T-helper 17 cell (primary cell): ENCODE measurements at places on chromosomes 7 and 10.

DNA sequence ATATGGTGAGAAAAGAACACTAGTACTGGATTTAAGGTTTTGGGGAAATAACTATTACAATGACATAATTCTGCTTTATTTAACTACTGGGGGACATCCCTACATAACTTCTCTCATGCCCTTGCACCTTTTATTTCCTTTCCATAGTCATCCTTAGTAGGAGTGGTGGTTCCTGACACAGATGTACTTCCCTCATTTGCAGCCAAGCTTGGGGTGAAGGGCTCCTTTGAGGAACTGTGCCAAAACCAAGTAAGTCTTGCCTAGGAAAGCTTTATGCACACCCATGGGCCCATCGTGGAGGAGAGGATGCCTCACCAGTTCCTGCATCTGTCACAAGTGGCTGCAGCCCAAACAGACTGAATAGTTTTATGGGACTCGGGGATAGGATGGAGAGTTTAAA is 20.6 kb downstream of the ZDHHC6 start:
- no peak for DNase-seq

DNA sequence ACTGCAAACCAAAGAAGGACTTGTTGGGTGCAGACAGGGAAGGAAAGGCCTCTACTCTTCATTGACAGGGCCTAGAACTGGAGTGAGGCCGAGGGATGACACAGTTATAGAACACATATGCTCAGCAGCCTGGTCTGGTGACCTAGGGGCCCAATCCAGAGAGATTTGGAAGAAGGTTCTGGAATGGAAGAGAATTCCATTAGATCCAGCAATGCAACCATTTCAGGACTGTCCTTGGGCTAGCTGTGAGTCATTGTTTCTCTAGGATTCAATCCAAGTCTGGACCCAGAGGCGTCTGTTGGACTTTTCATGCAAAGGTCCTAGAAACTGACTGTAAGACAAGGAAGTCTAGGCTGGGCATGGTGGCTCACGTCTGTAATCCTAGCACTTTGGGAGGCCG is 59.2 kb downstream of the WIPF3 start:
- no peak for DNase-seq

DNA sequence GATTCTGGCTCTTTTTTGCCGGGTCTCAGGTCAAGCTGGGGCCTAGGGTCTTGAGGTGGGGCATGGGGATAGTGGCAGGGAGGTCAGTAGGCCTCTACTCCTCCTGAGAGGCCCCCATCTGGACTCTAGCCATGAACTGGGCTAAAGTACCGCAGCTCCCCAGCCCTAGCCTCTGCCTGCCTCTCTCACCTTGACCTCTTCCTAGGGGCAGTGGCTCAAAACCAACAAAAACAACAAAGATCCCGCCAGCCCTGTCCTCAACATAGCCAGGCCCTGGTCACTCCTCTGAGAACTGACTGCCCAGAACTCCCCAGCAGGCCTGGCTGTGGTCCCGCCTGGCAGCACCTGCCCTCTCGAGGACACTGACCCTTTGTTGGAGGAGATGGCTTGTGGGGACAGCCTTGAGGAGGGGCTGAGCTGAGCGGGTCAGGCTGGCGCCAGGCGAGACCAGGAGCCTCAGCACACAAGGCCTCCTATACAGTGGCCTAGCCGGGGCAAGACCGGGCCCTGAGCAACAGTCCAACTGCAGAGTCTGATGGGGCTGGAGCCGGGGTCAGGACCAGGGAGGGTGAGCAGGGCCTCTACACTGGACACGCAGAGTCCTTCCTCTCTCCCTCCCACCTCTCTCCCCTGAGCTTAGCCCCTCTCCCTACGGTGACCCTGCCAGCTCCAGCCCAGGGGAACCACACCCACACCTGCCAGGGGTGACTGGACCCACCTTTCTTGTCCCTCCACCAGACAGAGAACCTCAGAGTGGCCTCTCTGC is 11.6 kb upstream of the PPIF start:
- no peak for DNase-seq

GRCh38 chr7:602341-603141 is 82.9 kb upstream of the PDGFA start:
- DNase-seq: peak; percentile 18

DNA sequence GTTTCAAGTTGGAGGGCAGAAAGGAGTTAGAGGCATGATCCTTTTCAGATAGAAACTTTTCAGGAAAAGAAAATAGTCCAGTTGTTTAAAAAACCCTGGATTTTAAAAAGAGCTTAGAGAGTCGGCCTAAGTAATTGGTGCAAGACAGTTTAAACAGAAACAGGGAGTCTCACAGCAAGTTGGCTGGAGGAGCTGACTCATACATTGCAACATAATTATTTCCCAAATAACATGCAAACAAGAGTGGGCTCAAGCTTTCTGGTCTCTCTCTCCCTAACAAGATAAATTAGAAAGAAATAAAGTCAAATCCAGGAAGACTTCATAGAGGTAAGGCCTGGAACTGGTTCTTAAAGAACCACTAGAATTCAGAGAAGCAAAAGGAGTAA is 100.3 kb upstream of the AGBL3 start:
- DNase-seq: no peak

- no peak for DNase-seq
Measured at GRCh38 chr7:102024769-102025391, 207.5 kb downstream of the CUX1 start.

GRCh38 chr10:104150139-104150538 is 28.2 kb downstream of the SFR1 start:
- DNase-seq: no peak

DNA sequence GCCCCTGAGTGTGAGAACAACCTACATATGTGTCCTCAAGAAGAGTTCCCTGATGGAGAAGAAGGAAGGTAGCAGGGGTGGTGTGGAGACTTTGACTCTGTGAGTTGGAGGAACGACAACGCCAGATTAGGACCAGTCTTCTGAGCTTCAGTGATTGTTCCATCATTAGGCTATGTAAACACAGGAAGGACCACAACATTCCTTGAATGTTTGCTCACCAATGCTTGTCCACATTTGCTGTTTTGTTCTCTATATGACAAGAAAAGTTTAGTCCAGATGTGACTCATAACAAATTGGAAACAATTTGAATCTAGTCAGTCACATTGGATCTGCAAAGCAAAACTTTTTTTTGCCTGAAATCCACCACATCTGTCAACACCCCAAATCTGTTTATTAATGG is 62.7 kb downstream of the ENTPD1 start:
- DNase-seq: no peak

DNA sequence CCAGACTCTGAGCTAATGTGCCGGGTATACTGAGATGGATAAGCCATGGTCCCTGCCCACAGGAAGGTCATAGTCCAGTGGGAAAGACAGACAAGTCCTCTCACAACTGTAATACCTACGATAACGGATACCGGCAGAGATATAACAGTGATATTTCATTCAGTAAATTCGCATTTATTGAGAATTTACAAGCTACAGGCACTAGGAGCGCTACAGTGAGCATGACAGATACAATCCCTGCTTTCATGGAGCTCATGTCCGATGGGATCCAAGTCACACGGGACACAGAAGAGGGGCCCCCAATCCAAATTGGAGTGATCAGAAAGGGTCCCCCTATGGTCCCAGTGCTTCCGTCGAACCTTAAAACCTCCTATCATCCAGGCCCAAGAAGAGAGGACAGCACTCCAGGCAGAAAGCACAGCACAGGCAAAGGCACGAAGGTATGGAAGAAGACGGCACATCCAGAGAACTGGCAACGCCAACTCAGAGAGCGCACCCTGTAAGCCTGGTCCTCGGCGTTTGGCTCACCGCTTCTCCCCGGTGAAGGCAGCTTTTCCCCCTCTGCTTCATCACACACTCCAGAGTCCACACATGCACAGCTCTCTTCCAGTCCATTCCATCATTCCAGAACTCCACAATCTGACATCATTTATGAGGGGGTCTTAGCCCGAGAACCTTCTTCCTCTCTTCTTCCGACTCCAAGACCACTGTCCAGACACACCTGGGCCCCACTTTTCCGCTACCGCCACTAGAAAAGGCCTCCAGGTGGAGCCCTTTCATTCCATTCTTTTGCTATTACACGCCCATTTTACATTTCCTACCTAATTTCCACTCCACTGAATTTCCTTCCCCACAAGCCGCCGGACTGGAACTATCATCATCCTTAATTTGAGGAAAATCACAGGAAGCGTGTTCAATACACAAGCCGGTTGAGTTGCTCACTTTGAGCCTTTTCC is 47.8 kb upstream of the NKX2-3 start:
- DNase-seq: no peak

- DNase-seq: no peak
Measured at GRCh38 chr7:2313450-2314208, 612 bp downstream of the SNX8 start.

DNA sequence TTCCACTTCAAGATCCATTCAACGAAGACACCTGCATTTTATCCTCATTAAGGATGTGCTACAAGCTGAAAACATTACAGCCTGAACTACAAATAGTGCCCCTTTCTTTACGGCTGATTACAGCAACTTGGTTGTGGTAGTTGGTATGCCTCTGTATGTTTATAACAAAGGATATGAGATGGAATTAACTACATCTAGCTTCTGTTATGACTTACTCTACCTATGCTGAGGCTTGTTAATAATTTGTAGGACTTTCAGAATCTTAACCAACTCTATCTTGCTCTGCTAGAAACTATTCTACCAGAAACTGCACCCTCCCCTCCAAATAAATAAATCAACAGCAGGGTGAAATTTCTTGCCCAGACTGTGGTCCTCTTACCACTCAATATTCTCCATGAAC is 448.1 kb downstream of the GRM8 start:
- DNase-seq: no peak

- no peak for DNase-seq
Measured at GRCh38 chr7:13017333-13017857, 330.0 kb downstream of the ARL4A start.

- no peak for DNase-seq
Measured at GRCh38 chr10:86234541-86235270, 131.9 kb downstream of the GRID1 start.

GRCh38 chr10:29646960-29647461 is 12.2 kb upstream of the SVIL start:
- DNase-seq: no peak

- no peak for DNase-seq
Measured at GRCh38 chr10:120607710-120608703, 151.0 kb downstream of the PLPP4 start.

GRCh38 chr10:35765066-35765527 is 123.0 kb upstream of the FZD8 start:
- no peak for DNase-seq

- DNase-seq: no peak
Measured at GRCh38 chr10:113341138-113341537, 211.7 kb upstream of the HABP2 start.

- DNase-seq: no peak
Measured at GRCh38 chr7:112505495-112505894, 24.7 kb downstream of the LSMEM1 start.

DNA sequence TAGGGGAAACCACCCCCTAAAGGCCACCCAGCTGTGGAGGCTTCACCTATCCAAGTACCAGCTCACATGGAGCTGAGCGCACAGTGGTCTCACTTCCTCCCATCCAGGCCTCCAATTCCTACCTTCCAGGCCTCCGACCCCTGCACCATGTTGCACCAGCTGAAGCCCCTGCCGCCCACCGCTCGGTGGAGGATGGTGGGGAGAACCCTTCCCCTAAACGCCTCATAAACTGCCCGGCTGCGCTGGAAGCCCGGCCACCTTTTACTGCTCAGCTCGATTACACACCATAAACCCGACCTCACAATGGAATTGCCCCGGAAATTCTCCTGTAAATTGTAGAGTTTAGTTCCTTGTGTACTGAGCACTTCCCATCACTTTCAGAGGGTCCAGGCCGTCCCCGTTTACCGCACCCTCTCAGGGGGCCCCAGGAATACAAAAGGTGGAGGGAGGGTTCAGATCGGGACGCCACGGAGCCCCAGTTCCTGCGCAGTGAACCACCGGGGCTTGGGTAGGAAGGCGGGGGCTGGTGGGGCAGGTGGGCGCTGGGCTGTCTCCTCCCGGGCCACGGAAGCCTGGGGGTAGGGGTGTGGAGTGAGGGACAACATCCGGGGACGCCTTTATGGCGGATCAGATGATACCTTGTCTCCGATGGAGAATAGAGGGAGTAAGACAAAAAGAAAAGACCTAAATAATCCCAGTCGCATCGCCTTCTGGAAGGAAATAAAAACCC is 1.4 kb upstream of the HOXA7 start:
- no peak for DNase-seq

DNA sequence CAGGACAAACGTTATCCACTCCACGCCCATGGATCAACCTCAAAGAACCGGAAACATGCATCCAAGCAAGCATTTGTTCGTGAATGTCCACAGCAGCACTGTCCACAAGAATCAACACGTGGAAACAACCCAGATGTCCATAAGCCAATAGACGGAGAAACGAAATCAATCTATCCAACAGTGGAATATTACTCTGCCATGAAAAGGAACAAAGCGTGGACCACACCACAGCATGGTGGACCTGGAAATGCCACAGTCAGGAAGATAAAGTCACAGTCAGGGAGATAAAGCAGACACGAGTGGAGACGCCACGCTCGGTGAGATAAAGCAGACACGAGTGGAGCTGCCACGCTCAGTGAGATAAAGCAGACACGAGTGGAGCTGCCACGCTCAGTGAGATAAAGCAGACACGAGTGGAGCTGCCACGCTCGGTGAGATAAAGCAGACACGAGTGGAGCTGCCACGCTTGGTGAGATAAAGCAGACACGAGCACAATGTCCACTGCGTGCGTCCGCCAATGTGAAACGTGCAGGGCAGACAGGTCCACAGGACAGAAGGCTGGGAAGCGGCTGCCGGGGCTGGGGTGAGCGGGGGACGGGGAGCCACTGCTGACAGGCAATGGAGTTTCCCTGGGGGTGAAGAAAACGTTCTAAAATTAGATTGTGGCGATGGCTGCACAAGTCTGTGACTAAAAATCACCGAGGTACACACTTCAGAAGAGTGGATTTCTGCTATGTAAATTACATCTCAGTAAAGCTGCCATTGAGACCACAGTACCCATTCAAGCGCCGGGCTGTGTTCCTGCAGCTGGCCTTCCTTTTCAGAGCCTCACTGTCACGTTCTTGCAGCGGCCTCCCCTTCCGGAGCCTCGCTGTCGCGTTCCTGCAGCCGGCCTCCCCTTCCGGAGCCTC is 10.6 kb downstream of the GPER1 start:
- DNase-seq: no peak

DNA sequence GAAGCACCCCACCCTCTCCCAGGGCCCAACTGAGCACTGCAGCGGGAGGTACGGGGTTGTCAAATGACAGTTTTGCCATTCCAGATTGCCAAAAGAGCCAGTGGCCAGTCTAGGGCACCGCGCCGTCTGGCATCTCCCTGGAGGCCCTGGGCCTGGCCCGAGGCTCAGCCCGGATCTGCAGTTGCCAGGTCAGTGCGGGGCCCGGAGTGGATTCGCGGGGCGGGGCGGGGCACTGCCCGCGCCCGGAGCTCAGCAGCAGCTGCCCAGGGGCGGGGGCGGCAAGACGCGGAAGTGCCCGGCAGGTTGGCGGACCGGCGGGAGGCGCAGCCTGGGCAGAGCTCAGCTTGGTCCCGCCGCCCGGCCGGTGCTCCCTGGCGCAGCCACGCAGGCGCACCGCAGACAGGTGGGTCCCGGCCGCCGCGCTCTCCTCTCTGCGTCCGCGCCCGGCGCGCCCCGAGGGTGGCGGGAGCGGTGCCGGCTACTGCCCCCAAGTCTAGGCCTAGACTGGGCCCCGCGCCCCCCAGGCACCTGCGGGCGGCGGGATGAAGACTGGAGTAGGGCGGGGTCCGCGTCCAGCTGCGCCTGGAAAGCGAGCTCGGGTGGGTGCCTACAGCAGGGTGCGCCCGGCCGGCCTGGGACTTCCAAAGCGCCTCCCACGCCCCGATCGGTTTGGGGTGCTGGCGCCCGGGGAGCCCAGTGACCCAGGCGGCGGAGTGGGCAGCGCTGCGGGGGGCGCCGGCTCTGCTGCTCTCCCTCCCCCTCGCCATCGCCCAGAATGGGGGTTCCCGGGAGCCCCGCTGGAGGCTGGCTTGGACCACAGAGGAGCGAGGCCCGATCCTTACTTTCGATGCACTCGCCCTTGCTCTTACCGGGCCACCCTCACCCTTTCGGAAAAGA is at the start of gene IRF5:
Gene IRF5 (plus strand): TSS at position 281 of the 897 bp plus-strand sequence. CDS start 4,155 bp downstream, outside the sequence.
- DNase-seq: no peak
